ENCODE measurements at places on chromosomes 13 and 19. TPM values are rescaled to one million over a fixed set of nuclear protein-coding genes. Genes with fewer than 3 reads are reported as not detected.

DNA sequence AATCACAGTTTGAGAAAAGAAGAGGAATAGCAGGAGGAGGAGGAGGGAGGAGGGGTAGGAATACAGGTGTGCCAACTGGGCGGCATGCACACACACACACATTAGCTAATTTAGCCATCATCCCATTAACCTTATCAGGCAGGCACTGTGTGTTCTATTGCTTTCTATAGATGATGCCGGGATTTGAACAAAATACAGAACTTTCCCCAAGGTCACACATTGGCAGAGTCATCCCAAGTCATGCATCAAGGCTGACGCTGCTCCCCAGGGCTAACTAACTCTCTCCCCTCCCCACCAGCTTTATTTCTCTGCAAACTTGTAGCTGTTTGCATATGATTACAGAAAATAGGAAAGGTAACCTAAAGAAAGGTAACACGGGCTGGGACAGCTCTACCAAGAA lies 83.0 kb downstream of the NUFIP1 start:
- no peak for DNase-seq

DNA sequence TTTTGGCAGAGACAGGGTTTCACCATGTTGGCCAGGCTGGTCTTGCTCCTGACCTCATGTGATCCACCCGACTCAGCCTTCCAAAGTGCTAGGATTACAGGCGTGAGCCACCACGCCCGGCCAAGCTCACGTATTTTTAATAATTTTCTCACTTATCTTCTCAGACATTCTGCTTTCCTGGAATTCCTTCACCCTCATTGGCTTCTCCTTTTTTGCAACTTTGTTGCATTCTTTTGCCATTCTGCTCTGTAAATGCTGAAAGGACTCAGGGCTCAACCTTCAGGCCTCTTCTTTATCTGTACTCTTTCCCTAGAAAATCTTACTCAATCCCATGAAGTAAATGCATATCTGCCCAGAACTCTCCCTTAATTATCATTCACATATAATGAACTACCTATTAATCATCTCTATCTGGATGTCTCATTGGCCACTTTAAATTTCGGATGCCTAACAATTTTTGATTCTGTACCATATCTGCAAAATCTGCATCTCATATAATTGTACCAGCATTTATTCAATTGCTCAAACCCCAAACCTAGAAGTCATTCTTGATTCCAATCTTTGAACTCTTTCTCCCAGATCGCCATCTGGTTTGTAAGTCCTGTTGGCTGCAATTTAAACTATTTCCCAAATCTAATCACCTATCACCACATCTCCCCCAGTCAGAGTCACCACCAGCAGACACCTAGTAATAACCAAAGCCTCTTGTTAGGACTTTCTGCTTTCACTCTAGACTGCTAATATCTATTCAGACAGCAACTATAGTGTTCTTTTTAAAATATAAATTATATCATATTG lies 18.2 kb upstream of the OXGR1 start:
- DNase-seq, result no peak

The KCNC3 gene
- not detected for total RNA-seq

The ZNF121 gene
- total RNA-seq, result 13.7 TPM

GRCh38 chr19:48445256-48445605 lies 552 bp upstream of the GRWD1 start:
- peak; percentile 96 for DNase-seq

- no peak for DNase-seq
Observed at GRCh38 chr13:94272038-94272437, 207.4 kb downstream of the DCT start.

DNA sequence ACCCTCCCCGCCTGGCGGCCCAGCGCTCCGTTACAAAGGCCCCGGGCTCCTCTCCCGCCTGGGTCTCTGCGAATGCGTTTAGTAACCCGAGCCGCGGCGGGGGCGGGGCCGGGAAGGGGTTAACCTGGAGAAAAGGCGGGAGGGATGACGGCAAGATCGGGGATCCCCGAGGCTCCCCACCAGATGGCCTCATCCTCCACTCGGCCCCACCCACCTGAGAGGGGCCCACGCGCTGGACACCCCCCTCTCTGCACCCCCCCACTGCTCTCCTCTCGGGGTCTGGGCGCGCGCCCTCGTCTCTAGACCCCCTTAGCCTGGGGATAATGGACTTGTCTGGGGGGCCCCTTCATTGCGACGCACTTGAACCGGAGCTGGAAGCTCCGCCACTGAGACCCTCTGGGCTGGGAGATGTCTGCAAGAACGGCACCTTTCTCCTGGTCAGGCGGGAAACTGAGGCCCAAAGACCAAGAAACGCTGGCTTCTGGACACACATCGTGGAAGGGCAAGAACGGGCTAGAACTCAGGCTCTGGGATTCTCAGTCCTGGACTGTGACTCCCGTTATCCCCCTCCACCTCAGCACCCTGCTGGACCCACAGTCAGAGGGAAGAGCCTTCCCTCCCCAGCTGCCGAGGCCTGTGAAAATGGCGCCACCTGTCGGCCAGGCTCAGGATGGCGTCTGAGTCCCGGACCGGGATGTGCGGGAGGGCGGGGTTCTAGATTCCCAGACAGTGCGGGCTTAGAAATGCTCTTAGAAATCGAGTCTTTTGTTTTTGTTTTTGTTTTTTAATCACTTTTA lies 2.9 kb upstream of the LTBP4 start:
- peak; percentile 87 for DNase-seq

DNA sequence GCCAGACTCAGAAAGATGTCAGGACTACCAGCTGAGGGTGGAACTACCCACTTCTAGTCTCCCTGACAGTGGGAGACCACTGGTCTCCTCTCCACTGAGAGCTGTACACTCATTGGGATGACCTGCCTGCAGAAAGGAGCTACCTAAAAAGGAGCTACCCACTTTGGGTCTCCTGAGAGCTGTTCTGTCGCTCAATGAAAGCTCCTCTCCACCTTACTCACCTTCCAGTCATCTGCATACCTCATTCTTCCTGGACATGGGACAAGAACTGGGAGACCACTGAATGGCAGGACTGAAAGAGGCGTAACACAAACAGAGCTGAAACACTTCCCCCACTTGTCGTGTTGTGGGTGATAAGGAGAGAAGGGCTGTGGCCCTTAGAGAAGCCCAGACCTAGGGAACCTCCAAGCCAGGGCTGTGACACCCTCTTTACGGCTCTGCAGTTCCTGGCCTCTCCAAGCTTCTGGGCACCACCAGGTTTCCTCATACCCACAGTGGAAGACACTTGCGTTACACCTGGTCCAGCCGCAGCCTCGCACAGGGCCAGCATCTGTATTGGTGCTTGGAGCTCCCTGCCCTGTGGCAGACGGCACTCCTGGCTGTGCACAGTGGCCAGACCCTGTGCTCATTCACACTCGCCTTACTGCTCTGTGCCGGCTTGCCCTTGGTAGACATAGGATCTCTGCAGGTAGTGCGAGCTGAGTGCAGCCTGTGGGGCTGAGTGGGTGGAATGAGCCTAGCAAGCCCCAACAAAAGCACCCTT lies 54.9 kb upstream of the SLITRK6 start:
- no peak for DNase-seq

DNA sequence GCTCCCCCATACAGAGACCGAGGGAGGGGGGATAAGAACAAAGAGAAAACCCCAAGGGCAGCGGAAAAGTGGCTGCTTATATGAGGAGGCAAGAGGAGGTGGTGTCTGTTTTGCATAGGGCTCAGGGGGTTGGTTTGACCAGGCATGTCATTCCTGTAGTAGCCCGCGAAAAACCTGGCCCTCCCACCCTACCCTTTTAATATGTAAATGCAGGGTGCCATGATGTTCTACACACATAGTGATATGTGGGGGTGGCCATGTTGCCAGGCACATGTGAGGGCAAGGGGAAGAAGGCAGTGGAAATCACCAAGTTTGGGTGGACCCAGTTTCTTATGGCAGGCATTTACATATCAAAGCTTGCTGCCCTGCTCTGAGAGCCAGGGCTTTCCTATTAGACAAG lies 203.5 kb upstream of the UBL3 start:
- DNase-seq, result no peak

- no peak for DNase-seq
Observed at GRCh38 chr19:50875795-50876422, 2.7 kb downstream of the KLK2 start.
